ENCODE measurements at places on chromosomes 6 and 20. TPM values are rescaled to one million over a fixed set of nuclear protein-coding genes. Genes with fewer than 3 reads are reported as not detected.

TRIM40 gene
- not detected for total RNA-seq

ZC3H12D gene
- under 0.01 TPM for total RNA-seq

ISM1 gene
- 2.8 TPM for total RNA-seq

TNXB gene
- under 0.01 TPM for total RNA-seq

SSTR4 gene
- not detected for total RNA-seq

SIGLEC1 gene
- total RNA-seq, result not detected

RHAG gene
- total RNA-seq, result not detected

CUL7 gene
- 16.7 TPM for total RNA-seq

MEA1 gene
- 63.6 TPM for total RNA-seq

TFAP2A gene
- 53.2 TPM for total RNA-seq

TUBB2B gene
- total RNA-seq, result 72.7 TPM

EDN3 gene
- total RNA-seq, result not detected

MYMX gene
- not detected for total RNA-seq

All from melanocyte of skin (primary cell).